Activated T-cell treated with anti-CD3 and anti-CD28 coated beads for 4 hours (primary cell): ENCODE measurements at places on chromosomes 2 and 18.

- no peak for DNase-seq
Measured at GRCh38 chr2:171991027-171991426, 8.7 kb upstream of the METAP1D start.

- DNase-seq = peak; percentile 48
Measured at GRCh38 chr18:75209129-75209950, at the start of gene PTGR3. Gene PTGR3, minus strand, starts transcription at chr18:75209139. Its CDS starts 81 bp downstream, at chr18:75209058.

GRCh38 chr2:60554646-60555065 is 1.2 kb upstream of the BCL11A start:
- no peak for DNase-seq

GRCh38 chr2:46393865-46394264 is 85.5 kb upstream of the TMEM247 start:
- no peak for DNase-seq

GRCh38 chr2:195594248-195594647 is 62.8 kb upstream of the SLC39A10 start:
- no peak for DNase-seq

GRCh38 chr2:83054751-83055150 is 1404.3 kb downstream of the SUCLG1 start:
- no peak for DNase-seq

- no peak for DNase-seq
Measured at GRCh38 chr2:626491-627339, 50.5 kb downstream of the TMEM18 start.

- no peak for DNase-seq
Measured at GRCh38 chr18:58827428-58827827, 37.2 kb upstream of the ZNF532 start.

DNA sequence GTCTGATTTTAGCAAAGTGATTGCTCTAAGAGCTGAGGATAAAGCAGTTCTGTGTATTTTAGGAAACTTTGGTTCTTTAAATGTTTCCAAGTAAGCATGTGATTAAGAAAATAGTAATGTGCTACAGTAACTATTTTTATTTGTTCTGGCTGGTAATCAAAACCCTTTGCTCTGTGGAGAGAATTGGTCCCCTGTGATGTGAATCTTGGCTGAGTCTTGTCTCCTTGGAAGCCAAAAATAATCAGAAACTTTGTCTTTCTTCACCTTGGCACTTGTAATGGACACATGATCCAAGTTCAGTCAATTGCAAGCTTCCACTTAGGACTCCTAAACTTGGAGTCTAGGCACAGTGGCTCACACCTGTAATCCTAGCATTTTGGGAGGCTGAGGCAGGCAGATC is 422.7 kb upstream of the CDH20 start:
- no peak for DNase-seq

GRCh38 chr2:71006955-71007799 is 12.5 kb upstream of the TEX261 start:
- no peak for DNase-seq

- no peak for DNase-seq
Measured at GRCh38 chr2:67243919-67244318, 153.2 kb upstream of the ETAA1 start.
